ENCODE measurements at places on chromosomes 7 and 10. TPM values are rescaled to one million over a fixed set of nuclear protein-coding genes. Genes with fewer than 3 reads are reported as not detected.

Gene IQUB
- 2.0 TPM for total RNA-seq

Gene CACNB2
- total RNA-seq, result 5.5 TPM

Gene SFMBT2
- total RNA-seq, result 18.5 TPM

Gene GBX1
- total RNA-seq, result not detected

Gene TMEM176A
- 6.9 TPM for total RNA-seq

Gene TRIM56
- 36.1 TPM for total RNA-seq

Gene DYDC2
- total RNA-seq, result not detected

Gene LRRC61
- total RNA-seq, result 34.4 TPM

Gene CCDC172
- 47.1 TPM for total RNA-seq

Gene SEMA3E
- 2.6 TPM for total RNA-seq

Gene CDK14
- total RNA-seq, result 13.7 TPM

Gene HOXA6
- 7.5 TPM for total RNA-seq

Gene ZP3
- total RNA-seq, result 0.80 TPM

Gene CYP3A4
- total RNA-seq, result not detected

Gene CCL24
- total RNA-seq, result not detected

Gene OGDHL
- total RNA-seq, result 3.3 TPM

Gene ADIRF
- total RNA-seq, result 128 TPM

Gene PNLIPRP3
- total RNA-seq, result not detected

Gene DNTT
- not detected for total RNA-seq

Gene TEX36
- total RNA-seq, result not detected

Gene OPTN
- total RNA-seq, result 19.2 TPM

Gene NUTM2B
- total RNA-seq, result 6.0 TPM

Gene MEST
- 41.6 TPM for total RNA-seq

Gene PRLHR
- not detected for total RNA-seq

Gene TRPV6
- total RNA-seq, result 47.0 TPM

Gene PGAM2
- total RNA-seq, result not detected

Gene PNLIP
- not detected for total RNA-seq

Gene UCMA
- not detected for total RNA-seq

Measured in prostate gland (tissue), 2 donors.